ENCODE measurements at places on chromosomes 7 and 10.

GRCh38 chr10:53153831-53154230 is 381.2 kb upstream of the MBL2 start:
- DNase-seq, result no peak

- DNase-seq, result no peak
Measured at GRCh38 chr10:15361131-15361530, 10.0 kb downstream of the FAM171A1 start.

GRCh38 chr7:48108959-48109847 is 20.1 kb downstream of the UPP1 start:
- DNase-seq, result no peak

- DNase-seq, result no peak
Measured at GRCh38 chr10:31646519-31646918, 282.1 kb downstream of the ARHGAP12 start.

GRCh38 chr7:94394437-94395140 is at the start of gene COL1A2:
TSS of gene COL1A2 (plus strand) at chr7:94394895. CDS start at chr7:94395032, 137 bp downstream.
- DNase-seq, result peak; percentile 25

GRCh38 chr10:9656386-9656785 is 1361.3 kb upstream of the CELF2 start:
- DNase-seq, result no peak

DNA sequence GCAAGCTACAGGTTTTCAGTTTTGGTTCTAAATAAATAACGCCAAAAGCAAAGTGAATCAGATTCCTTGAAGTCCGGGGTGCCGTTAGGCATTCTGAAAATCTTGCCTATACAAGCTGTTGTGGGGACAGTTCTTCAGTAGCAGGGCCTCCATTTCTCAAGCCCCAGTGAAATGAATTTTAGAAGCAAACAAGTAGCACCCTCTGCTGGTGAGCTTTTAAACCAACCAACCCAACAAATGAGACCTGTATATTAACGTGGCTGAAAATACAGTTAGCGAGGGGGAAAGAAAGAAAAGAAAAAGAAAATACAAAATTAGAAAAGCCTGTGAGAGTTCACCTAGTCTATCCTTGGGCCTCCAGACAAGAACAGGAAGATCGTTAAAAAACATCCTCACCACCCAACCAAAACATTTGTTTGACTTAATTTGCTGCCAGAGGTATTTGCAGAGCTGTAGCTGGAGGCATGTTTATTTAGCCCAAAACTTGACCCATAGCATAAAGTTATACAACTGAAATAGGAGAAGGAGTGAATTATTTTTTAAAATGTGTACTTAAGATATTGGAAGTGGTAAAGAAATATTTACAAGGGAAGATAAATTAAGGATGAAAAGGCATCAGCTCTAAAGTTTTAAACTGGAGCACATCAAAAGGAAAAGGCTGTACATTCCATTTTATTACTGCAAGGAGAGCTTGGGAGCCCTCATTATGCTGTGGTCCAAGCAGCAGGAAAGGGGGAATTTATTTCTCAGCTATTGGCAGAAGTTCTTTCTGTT is 98.9 kb downstream of the DYNC1I1 start:
- peak; percentile 32 for DNase-seq

GRCh38 chr7:140249036-140249806 is 72.4 kb upstream of the KDM7A start:
- DNase-seq, result no peak

All from RWPE1 (cell line).